ENCODE measurements at places on chromosomes 2 and 18. TPM values are rescaled to one million over a fixed set of nuclear protein-coding genes. Genes with fewer than 3 reads are reported as not detected.
A peak's percentile ranks its signal among the peaks of the same experiment; 100 is the strongest.

DNA sequence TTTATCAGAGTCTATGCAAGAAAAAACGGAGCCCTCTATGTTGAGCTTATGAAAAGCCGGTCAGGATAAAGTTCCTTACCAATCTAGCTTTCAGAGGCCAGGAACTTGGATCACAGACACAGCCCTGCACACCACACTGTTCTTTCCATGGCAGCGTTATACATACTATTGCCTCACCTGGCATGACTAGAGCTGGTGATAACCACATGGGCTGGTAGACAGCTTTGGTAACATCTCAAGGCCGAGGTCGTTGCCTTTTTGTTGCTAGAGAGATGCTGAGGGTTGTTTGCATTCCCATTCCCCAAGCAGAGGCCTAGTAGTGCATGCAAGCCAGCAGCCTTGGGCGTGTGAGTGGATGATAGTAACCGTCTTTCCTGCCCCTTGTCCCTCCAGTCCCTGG, 78.0 kb downstream of the ITGB1BP1 start:
- DNase-seq = no peak
- no peak overlapping the region for H3K27ac ChIP-seq
- no peak overlapping the region for H3K4me3 ChIP-seq
- peaks cover 49% of the 10 kb centered on the region for H3K36me3 ChIP-seq
- no peaks in the 10 kb centered on the region for H3K27me3 ChIP-seq

DNA sequence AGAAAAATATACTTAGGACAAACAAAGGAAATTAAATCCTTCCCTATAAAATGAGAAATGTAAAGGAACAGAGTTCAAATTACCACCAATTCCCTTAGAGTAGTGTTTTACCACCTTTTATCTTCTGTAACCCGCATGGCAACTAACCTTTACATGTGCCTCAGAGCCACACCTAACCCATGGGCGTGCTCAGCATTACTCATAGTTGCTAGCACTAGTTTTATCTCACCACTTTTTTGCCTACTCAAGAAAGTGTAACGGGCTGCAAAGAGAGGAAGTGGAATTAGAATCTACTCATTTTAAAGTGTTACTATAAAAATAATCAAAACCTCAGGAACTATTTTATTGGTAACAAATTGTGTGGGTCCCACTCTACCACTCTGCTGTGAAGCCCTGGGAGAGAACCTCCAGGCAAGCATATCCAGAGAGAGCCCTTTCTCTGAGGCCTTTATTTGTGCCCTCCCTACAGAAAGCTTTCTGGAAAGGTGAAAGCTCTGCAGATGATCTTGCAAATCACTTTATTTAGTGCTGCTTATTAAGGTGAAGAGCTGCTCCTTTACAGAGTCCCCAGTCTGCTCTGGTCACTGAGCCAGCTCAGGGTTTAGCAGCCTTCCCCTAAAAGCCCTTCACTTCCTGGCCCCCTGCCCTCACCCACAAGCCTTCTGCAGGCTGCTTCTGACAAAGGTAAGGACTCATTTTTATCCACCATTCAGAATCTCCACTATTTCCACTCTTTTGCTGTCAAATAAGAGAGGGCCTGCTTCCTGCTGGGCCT, 98.8 kb downstream of the TRABD2A start:
- peaks cover 3% of the 10 kb centered on the region for H3K27me3 ChIP-seq
- no peaks in the 10 kb centered on the region for H3K4me1 ChIP-seq
- peak; percentile 34 for DNase-seq
- no peak overlapping the region for H3K27ac ChIP-seq
- H3K36me3 ChIP-seq = no peaks in the 10 kb centered on the region

GRCh38 chr18:24543086-24543794, 82.8 kb downstream of the HRH4 start:
- no peaks in the 10 kb centered on the region for H3K36me3 ChIP-seq
- H3K4me3 ChIP-seq = no peak overlapping the region
- H3K27me3 ChIP-seq = no peaks in the 10 kb centered on the region
- DNase-seq = no peak
- no peak overlapping the region for H3K27ac ChIP-seq
- H3K4me1 ChIP-seq = no peaks in the 10 kb centered on the region

DNA sequence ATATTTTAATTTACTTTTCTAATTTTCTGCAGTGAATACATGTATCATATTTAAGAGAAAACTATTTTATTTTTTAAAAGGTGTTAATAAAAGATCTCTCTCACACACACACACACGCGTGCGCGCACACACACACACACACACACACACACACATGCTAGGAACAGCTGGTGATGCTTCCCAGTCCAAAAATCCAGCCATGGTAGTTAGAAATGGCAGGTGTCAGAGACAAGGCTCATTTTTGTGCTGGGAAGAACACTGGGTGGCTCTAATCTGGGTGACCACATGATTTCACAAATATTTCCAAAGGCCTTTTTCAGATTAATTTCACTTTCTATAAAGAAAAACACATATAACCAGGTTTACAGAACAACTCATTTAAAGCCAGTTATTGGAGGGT, 104.5 kb upstream of the NCK2 start:
- peaks cover 10% of the 10 kb centered on the region for H3K4me1 ChIP-seq
- H3K36me3 ChIP-seq = no peaks in the 10 kb centered on the region
- no peak overlapping the region for H3K27ac ChIP-seq
- DNase-seq = no peak
- H3K4me3 ChIP-seq = no peak overlapping the region

DNA sequence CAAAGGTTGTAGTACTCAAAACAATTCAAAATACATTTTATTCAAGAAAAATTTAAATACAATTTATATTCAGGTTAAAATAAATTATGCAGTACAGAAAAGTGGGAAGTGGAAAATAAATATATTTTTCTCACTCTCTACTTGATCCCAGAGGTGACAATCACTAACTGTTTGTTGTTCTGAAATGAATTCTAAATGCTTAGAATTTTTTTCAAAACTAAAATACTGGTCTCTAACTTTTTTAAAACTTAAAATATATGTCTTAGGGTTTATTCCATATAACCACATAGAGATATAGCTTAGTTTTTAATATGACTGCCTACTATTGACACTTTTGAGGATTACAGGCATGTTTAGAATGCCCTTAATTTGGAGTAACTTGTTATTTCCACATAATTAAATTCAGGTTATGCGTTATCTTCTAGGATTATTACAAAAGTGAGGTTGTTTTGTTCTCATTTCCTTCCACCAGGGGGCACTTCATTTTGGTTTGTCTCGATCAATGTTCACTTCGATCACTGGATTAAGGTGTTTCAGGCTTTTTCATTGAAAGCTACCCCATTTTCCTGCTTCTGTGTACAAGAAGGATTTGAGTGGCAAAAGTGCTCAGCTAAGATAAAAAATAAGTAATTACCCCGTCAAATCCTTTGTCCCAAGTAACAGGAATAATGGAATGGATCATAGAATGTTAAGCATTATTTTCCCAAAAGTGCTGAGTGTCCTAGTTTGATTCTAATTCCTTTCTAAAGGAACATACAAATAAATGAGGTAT, 27.1 kb upstream of the TFPI start:
- no peaks in the 10 kb centered on the region for H3K36me3 ChIP-seq
- H3K4me3 ChIP-seq = peak overlapping the region; percentile 58
- H3K4me1 ChIP-seq = peaks cover 17% of the 10 kb centered on the region
- 0 out of 2 replicates have a peak overlapping the region, but pooled peaks have one; percentile 4 for H3K27ac ChIP-seq

GRCh38 chr2:24269265-24269664, 91.1 kb downstream of the ITSN2 start:
- H3K36me3 ChIP-seq = peaks cover 14% of the 10 kb centered on the region
- peaks cover 6% of the 10 kb centered on the region for H3K4me1 ChIP-seq
- H3K27me3 ChIP-seq = no peaks in the 10 kb centered on the region
- H3K4me3 ChIP-seq = no peak overlapping the region
- DNase-seq = peak; percentile 19

- DNase-seq = peak; percentile 30
- no peaks in the 10 kb centered on the region for H3K27me3 ChIP-seq
- no peak overlapping the region for H3K27ac ChIP-seq
- no peak overlapping the region for H3K4me3 ChIP-seq
- H3K4me1 ChIP-seq = no peaks in the 10 kb centered on the region
These were observed 22.5 kb downstream of the CAVIN2 start for GRCh38 chr2:191824398-191824797.

- no peak overlapping the region for H3K27ac ChIP-seq
- H3K4me1 ChIP-seq = peaks cover 26% of the 10 kb centered on the region
- peak; percentile 78 for DNase-seq
These were observed 71.1 kb upstream of the TFCP2L1 start for GRCh38 chr2:121356058-121356640.

DYSF gene
- not detected for total RNA-seq

RIT2 gene
- total RNA-seq = not detected

PARD6G gene
- total RNA-seq = 0.22 TPM

RTP5 gene
- not detected for total RNA-seq

SERPINB4 gene
- total RNA-seq = not detected

CXCR2 gene
- not detected for total RNA-seq

C2orf80 gene
- not detected for total RNA-seq
